ENCODE measurements at places on chromosomes 5 and 9.

DNA sequence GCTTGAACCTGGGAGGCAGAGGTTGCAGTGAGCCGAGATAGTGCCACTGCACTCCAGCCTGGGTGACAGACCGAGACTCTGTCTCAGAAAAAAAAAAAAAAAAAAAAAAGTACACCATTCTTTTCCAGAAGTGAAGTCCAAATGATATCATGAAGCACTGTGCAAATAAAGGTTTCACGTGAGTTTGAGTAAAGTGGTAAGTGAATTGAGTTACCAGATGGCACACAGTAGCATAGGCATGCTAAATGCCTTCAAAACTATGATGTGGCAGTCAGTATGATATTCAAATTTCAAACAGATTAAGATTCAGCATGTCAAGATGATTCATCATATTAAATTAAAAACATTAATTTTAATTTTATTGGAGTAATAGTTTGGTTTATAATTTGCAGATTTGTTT lies 195.2 kb downstream of the TAF11L14 start:
- no peaks in the 10 kb centered on the region for H3K27me3 ChIP-seq
- no peaks in the 10 kb centered on the region for H3K36me3 ChIP-seq
- peaks cover 3% of the 10 kb centered on the region for H3K4me1 ChIP-seq
- DNase-seq = no peak
- no peak overlapping the region for H3K4me3 ChIP-seq

- no peaks in the 10 kb centered on the region for H3K27me3 ChIP-seq
- no peaks in the 10 kb centered on the region for H3K36me3 ChIP-seq
- no peak overlapping the region for H3K27ac ChIP-seq
- DNase-seq = no peak
- no peaks in the 10 kb centered on the region for H3K4me1 ChIP-seq
- no peak overlapping the region for H3K4me3 ChIP-seq
Observed at GRCh38 chr9:90855208-90855902, 53.7 kb downstream of the SYK start.

DNA sequence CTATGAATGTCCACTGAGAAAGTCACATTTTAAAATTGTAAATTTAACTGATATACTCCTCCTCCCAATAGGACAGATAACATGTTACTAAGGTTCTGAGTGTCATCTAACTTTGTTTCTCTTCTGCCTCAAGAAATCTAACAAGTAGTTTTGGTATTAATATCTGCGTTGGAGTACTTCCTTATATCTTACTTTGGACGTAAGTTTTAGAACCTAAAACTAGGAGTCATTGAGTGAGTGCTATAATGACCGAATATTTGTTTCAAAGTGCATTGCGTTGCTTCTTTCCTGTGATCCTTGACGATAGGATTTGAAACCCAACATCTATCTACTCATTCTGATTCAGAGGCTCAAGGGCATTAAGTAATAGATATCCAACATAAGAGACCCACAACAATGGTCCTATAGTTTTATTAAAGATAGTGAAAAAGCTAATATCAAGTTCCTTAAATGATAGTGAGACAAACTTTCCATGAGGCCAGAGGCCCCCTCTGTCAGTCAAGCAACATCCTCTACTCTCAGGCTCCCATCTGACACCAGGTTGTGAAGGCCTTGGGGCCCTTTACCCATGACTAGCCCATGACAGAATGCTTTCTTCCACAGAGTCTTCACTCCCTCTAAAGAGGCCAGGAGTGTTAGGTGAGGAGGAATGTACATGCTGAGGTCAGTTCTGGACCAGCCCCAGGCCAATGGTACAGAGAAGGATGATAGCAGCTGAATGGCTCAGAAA lies 45.3 kb upstream of the MAP3K1 start:
- no peaks in the 10 kb centered on the region for H3K27me3 ChIP-seq
- no peaks in the 10 kb centered on the region for H3K36me3 ChIP-seq
- no peak overlapping the region for H3K27ac ChIP-seq
- H3K4me1 ChIP-seq = no peaks in the 10 kb centered on the region
- no peak for DNase-seq

- no peak overlapping the region for H3K4me3 ChIP-seq
- H3K27ac ChIP-seq = no peak overlapping the region
- DNase-seq = no peak
- H3K4me1 ChIP-seq = no peaks in the 10 kb centered on the region
Observed at GRCh38 chr9:131447148-131447547, 53.3 kb downstream of the PRRC2B start.

GRCh38 chr5:74391410-74391809 lies 249.1 kb downstream of the ENC1 start:
- no peak overlapping the region for H3K27ac ChIP-seq
- H3K36me3 ChIP-seq = no peaks in the 10 kb centered on the region
- DNase-seq = no peak
- no peak overlapping the region for H3K4me3 ChIP-seq
- no peaks in the 10 kb centered on the region for H3K27me3 ChIP-seq
- H3K4me1 ChIP-seq = peaks cover 4% of the 10 kb centered on the region

DNA sequence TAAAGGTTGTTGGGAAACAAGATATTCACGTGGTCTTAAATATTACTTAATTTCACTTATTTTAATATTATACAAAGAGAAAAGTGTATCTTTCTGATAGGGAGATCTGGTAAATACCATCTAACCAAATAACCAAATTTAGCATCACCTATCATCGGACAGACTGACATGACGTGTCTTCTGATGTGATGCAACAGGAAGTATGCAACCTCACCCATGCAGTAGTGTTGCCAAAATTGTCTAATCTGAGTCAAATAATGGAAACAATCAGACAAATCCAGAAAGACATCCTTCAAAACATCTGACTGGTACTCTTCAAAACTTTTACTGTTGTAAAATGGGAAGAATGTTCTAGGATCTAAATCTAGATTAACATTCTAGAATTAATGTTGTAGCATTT lies 148.0 kb downstream of the FGF1 start:
- no peak overlapping the region for H3K27ac ChIP-seq
- no peaks in the 10 kb centered on the region for H3K36me3 ChIP-seq
- no peak overlapping the region for H3K4me3 ChIP-seq
- no peaks in the 10 kb centered on the region for H3K27me3 ChIP-seq

- H3K27me3 ChIP-seq = peaks cover 30% of the 10 kb centered on the region
- no peak within 1 kb of the TSS for H3K27ac ChIP-seq
- no peak for DNase-seq
Observed at GRCh38 chr9:77648234-77649108, at the start of gene GNA14. GNA14 (minus strand) TSS chr9:77648322; CDS start chr9:77647793, 529 bp downstream.

GRCh38 chr5:169027501-169028061 lies 273.4 kb downstream of the SLIT3 start:
- H3K4me3 ChIP-seq = no peak overlapping the region
- H3K36me3 ChIP-seq = no peaks in the 10 kb centered on the region
- DNase-seq = no peak
- peaks cover 4% of the 10 kb centered on the region for H3K4me1 ChIP-seq
- H3K27ac ChIP-seq = no peak overlapping the region

DNA sequence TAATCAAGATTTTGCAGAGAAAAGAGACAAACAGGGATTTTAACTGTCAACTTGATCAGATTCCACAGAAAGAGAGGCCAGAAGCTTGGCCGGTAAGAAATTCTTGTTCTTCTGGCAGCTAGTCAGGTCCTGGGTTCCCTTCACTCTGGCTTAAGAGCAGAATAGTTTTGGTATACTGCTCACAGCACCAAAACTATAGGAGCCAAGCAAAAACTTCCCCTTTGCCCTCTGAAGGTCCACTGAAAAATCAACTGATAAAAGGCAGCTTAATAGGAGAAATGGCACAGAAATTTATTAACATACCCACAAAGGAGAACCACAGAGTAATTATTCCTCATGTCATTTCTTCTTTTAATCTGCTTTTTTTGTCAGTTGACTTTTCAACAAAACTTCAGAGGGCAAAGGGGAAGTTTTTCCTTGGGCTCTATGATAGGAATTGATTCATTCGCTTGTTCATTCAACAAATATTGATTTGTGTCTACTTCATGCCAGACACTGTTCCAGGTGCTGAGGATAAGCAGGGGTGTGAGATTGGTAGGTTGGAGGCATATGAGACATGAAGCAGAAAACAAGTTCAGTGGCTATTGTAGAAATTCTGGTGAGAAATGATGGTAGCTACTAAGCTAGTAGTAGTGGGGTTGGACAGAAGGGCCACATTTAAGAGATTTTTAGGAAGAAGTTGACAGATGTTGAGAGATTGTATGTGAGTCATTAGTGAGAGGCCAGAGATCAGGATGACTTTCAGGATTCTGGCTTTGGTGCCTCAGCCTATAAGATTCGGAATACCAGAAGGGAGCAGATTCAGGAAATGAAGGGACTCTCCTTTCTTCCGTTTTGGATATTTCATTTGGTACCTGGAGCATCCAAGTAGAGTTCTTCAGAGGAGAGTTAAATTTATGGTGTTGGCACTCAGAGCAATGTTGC lies 20.6 kb upstream of the NNT start:
- no peaks in the 10 kb centered on the region for H3K4me1 ChIP-seq
- H3K36me3 ChIP-seq = no peaks in the 10 kb centered on the region
- no peak overlapping the region for H3K27ac ChIP-seq

GRCh38 chr9:130689937-130690700 lies 3.5 kb upstream of the EXOSC2 start:
- DNase-seq = no peak
- H3K27ac ChIP-seq = peak overlapping the region; percentile 81
- H3K4me1 ChIP-seq = peaks cover 22% of the 10 kb centered on the region
- H3K4me3 ChIP-seq = peak overlapping the region; percentile 13
- no peaks in the 10 kb centered on the region for H3K27me3 ChIP-seq
- peaks cover 2% of the 10 kb centered on the region for H3K36me3 ChIP-seq

DNA sequence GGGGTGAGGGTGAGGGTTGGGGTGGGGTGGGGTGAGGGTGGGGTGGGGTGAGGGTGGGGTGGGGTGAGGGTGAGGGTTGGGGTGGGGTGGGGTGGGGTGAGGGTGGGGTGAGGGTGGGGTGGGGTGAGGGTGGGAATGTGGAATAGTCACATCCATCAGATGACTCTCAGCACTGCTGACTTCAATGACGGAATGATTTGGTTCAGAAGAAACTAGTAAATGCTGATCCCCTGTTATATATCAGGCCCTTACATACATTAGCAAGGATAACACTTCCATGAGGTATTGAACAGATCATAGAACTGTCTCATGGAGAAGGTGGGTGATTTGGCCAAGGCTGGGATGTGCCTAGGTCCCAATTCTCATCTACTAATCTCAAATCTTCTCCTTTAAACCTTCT lies 24.5 kb upstream of the C5orf47 start:
- peaks cover 25% of the 10 kb centered on the region for H3K4me1 ChIP-seq
- H3K27ac ChIP-seq = no peak overlapping the region
- no peaks in the 10 kb centered on the region for H3K27me3 ChIP-seq
- no peaks in the 10 kb centered on the region for H3K36me3 ChIP-seq
- no peak for DNase-seq
- no peak overlapping the region for H3K4me3 ChIP-seq

DNA sequence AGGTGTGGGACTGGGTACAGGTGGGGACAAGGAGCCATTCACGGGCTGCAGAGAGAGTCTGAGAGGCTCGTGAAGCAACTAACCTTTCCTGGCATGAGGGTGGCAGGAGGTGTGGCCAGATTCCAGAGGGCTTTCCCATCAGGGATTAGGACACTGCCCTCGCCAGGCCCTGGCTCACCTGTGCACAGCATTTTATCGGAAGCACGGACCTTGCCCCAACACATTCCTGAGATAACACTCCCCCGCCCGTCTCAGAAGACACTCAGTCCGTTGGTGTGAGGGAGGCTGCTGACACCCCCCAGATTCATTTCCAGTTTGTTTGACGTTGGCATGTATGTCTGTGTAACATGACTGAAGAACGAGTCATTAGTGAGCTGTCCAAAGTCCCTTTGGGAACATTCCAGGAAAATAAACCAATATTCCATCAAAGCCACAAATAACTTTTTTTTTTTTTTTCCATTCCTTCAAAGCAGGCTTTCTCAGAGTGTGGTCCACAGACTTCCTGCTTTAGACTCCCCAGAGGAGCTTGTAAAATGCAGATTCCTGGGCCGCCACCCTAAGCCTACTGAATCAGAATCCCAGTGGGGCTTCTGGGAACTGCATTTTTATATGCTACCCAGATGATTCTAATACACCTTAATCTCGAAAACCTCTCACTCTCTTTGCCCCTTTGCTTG lies 23.4 kb downstream of the WWC1 start:
- no peak for DNase-seq
- H3K27me3 ChIP-seq = no peaks in the 10 kb centered on the region
- H3K36me3 ChIP-seq = no peaks in the 10 kb centered on the region
- H3K4me3 ChIP-seq = no peak overlapping the region
- peaks cover 34% of the 10 kb centered on the region for H3K4me1 ChIP-seq
- H3K27ac ChIP-seq = no peak overlapping the region

DNA sequence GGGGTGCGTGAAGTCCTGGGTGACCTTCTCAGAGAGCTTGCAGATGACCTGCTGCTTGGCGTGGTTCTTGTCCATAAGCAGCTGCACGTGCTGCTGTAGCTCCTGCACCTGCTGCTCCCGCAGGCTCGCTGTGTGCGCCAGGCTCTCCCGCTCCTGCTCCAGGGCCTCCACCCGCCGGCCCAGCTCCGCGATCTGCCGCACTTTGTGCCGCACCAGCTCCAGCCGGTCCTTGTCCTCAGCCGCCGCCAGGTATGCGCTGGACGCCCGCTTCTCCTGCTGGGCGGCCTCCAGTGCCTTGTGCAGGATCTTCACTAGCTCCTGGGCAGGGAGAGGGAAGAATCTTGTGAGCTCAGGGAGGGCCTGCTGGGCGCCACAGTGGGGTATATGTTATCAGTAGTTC lies 28.5 kb upstream of the CORO2A start:
- H3K4me1 ChIP-seq = peaks cover 5% of the 10 kb centered on the region
- no peak overlapping the region for H3K4me3 ChIP-seq
- H3K36me3 ChIP-seq = peaks cover 31% of the 10 kb centered on the region
- no peaks in the 10 kb centered on the region for H3K27me3 ChIP-seq

DNA sequence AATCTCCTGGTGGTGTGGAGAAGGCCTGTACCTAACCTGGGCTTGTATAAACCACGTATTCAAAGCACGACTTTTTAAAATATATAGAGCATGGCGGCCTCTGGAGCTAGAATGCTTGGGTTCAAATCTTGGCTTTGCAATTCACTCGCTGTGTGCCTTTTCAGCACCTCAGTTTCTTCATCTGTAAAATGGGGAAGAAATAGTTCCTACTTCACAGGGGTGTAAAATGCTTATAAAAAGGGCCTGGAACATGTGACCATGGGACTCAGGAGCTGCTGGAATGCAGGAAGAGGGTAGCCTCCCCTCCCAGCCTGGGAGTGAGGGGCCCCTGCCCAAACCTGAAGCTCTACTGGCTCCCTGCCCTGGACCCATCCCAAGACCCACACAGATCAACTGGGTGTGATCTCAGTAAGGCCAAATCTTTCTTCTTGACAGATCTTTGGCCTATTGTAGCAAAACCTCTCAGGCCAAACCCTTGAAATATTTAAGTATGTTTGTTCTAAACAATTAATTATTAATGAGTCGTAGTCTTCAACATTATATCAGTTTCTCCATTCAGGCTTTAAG lies 269.0 kb downstream of the ZSWIM6 start:
- no peak overlapping the region for H3K4me3 ChIP-seq
- H3K27me3 ChIP-seq = no peaks in the 10 kb centered on the region
- peaks cover 26% of the 10 kb centered on the region for H3K4me1 ChIP-seq
- peak; percentile 52 for DNase-seq
- H3K36me3 ChIP-seq = no peaks in the 10 kb centered on the region
- H3K27ac ChIP-seq = no peak overlapping the region

GRCh38 chr5:93336330-93337110 lies 244.5 kb downstream of the NR2F1-AS1 start:
- DNase-seq = no peak
- no peaks in the 10 kb centered on the region for H3K36me3 ChIP-seq
- H3K4me3 ChIP-seq = no peak overlapping the region
- H3K27me3 ChIP-seq = no peaks in the 10 kb centered on the region
- no peak overlapping the region for H3K27ac ChIP-seq
- H3K4me1 ChIP-seq = no peaks in the 10 kb centered on the region
